ENCODE measurements at places on chromosomes 1 and 21.

GRCh38 chr1:202662081-202662480, 48.2 kb downstream of the SYT2 start:
- DNase-seq = no peak

GRCh38 chr1:21811875-21812305, at the start of gene LDLRAD2:
Gene LDLRAD2, plus strand, starts transcription at chr1:21812265. Its CDS starts 187 bp downstream, at chr1:21812452.
- DNase-seq = no peak

GRCh38 chr1:3432306-3432705, 22.2 kb upstream of the ARHGEF16 start:
- no peak for DNase-seq

DNA sequence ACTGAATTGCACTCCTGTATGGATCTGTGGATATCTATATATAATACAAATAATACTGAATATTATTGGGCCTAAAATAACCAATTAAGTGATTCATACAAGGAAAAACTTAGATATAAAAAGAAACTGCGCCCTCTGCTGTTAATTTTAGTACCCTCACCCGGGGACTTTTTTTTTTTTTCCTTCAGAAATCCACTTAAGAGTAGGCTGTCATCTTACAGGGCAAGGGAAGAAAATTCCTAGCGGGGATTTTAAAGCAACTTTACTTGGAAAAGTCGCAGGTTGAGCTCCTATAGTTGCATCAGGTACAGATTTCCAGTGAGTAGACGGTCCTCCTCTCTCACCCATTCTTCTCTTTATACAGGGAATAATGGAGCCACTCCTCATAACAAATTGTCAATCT, 1.3 kb downstream of the NTNG1 start:
- no peak for DNase-seq

DNA sequence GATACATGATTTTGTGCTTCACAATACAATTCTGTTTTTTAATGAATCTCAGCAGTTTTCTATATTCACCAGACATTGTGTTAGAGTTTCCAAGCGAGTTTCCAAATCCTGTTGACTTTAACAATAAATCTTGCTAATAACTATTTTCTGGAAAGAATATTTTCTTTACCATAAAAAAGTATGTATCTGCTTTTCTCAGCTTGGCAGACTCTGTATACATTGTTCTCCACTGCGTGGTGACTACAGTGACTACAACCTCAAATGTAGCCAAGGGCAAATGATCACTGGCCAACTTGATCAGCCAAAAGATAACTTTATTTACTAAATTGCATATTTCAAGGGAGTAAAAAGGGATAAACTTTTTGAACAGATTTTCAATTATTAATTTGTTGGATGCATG, 325.9 kb upstream of the ADAMTS5 start:
- no peak for DNase-seq

- DNase-seq = no peak
Observed at GRCh38 chr1:68046885-68047658, 3.4 kb downstream of the DIRAS3 start.

- no peak for DNase-seq
Observed at GRCh38 chr1:46289976-46290375, 13.4 kb downstream of the LRRC41 start.

GRCh38 chr1:180178511-180179161, 24.0 kb downstream of the QSOX1 start:
- DNase-seq = peak; percentile 65

DNA sequence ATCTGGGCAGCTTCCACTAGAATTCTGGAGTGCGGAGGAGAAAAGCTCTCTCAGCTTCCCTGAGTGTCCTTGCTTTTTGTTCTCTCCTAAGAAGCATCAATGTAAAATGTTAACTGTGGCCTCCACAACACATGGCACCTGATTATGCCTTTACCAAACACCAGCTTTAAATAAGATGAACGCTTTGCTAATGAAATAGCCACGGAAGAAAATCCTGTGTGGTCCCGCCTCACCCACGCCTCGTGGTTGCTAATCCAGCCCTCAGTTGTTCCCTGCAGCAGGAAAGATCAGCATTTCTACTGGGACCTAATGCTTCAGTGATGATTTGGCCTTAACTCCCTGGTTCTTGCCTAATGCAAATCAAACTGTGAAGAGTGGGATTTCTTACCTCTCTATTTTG, 1.8 kb upstream of the ERG start:
- DNase-seq = no peak

DNA sequence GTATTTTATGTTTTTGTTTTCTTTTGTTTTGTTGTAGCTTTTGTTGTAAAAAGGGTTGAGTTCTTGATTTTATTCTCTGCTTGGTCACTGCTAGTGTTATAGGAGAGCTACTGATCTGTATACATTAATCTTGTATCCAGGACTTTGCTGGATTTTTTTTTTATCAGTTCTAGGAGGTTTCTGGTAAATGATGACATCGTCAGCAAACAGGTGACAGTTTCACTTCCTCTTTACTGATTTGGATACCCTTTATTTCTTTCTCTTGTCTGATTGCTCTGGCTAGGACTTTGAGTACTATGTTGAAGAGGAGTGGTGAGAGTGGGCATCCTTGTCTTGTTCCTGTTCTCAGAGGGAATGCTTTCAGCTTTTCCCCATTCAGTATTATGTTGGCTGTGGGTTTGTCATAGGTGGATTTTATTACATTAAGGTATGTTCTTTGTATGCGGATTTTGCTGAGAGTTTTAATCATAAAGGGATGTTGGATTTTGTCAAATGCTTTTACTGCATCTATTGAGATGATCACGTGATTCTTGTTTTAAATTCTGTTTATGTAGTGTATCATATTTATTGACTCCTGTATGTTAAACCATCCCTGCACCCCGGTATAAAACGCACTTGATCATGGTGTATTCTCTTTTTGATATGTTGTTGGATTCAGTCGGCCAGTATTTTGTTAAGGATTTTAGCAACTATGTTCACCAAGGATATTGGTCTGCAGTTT, 905.7 kb downstream of the LTN1 start:
- no peak for DNase-seq

GRCh38 chr1:239725933-239726332, 339.6 kb downstream of the CHRM3 start:
- DNase-seq = no peak

DNA sequence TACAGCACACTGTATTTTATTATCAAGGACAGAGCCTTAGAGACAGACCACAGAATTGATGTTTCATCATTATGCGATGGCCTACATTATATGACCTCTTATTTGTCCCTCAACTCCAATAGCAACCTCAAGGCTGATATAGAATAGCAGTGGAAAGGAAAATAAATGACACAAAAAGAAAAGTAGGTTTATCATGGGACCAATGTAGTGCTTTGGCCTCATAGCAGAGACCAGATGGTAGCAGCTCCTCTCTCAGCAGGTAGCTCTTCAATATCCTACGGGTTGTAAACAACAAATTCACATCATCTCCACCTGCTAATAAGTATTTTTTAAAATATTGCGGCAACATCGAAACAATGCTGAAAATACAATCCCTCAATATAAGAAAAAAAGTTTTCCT, 25.2 kb downstream of the ANP32E start:
- no peak for DNase-seq

DNA sequence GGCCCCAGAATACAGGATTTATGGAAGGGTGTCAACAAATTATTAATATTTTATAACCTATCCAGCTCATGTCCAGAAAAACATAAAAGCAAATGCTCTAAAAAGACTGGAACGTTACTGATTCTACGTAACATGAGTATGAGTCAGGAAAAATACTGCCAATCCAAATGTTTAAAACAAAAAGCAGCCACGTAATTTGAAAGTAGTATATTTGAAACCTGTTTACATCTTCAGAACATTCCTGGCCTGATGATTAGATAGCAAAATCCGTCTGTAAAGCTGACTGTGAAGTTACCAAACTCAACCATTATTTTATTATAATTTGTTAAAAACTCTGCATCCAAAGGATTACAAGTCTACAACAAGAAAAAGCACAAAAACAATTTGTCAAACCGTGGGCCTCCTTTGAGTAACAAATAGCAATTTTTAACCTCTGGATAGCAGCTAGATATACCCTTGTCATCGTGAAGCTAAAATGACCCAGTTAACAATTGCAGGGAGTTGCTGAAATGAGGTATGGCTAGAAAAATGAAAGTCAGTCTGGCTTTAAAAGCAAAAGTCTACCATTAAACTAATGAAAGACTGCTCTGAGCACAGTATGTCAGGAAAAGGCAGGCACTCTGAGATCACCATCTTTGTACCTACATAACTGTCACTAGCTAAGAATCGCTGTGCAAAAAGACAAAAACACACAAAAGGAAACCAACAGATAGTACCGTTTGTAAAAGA, 1.2 kb downstream of the UBR4 start:
- no peak for DNase-seq

DNA sequence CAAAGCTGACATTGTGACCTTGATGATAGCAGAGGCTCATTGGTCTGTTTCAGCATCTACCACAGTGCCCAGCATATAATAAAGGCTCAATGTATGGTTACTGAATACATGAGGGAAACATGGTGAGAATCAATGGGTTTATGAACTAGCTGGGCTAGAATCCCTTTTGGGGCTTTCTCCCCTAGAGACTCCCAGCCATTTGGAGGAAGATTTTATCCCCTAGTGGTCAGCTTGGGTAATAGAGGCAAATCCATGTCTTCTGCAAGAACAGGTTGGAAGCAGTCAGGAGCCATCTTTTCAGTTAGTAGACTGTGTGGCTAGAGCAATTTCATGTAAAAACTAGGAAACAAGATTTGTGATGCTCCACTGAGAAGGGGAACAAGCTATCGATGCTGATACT, 15.8 kb upstream of the REG4 start:
- DNase-seq = no peak

GRCh38 chr1:167473761-167474160, 44.6 kb downstream of the CD247 start:
- no peak for DNase-seq

GRCh38 chr1:85654066-85654782, 54.0 kb downstream of the ZNHIT6 start:
- no peak for DNase-seq

- no peak for DNase-seq
Observed at GRCh38 chr1:63063367-63063766, 259.0 kb upstream of the FOXD3 start.

- no peak for DNase-seq
Observed at GRCh38 chr1:97424209-97424608, 496.6 kb downstream of the DPYD start.

- no peak for DNase-seq
Observed at GRCh38 chr1:228902781-228903433, 167.6 kb downstream of the RHOU start.

DNA sequence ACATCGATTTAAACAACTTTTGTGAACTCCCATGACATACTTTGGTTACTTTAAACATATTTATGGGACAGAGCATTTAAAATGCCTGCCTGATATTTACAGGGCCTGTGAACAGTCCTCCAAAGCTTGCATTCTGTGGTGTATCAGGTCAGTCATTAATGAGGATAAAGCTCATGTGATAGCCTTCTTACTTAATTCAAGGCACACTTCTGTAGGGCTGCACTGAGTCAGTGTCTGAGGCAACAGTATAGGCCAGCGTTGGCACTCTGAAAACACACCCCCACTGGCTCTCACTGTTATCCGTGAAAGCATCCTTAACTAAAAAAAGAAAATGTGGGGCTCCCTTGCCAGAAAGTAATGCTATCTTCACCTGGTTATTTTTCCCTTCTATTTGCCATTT, 200.0 kb downstream of the NFIA start:
- DNase-seq = no peak

DNA sequence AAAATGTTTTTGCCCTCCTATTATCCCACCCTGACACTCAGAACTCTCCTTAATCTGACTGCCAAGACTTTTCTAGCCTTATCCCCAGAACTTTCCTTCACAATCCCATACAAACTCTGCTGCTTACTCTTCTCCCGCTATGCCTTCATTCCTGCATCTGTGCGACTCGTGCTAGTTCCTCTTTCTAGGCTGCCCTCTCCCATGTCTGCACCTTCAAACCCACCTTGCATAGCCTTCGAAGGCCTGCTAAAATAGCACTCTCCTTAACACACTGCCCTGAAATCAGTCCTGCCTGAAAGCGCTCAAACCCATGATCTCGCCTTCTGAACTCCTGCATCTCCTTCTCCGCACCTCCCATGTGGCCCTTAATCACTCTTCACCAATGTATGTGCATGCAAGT, 2.5 kb upstream of the NCF2 start:
- no peak for DNase-seq

- DNase-seq = no peak
Observed at GRCh38 chr1:162551969-162552683, 9.4 kb upstream of the UAP1 start.

- no peak for DNase-seq
Observed at GRCh38 chr1:234776256-234776875, 166.4 kb upstream of the IRF2BP2 start.

All from activated CD4-positive, alpha-beta T cell treated with anti-CD3 and anti-CD28 coated beads, Interleukin-2, amount 50 U/mL, for 4 hours (primary cell).